CD4-positive, alpha-beta T cell treated with Interleukin-2 at 100 ng/mL for 4 hours (primary cell): ENCODE measurements at places on chromosomes 11 and 22.

GRCh38 chr11:12090061-12090591 lies 20.3 kb upstream of the MICAL2 start:
- no peak for DNase-seq

GRCh38 chr22:30541961-30542810 lies 4.4 kb downstream of the SEC14L6 start:
- DNase-seq = no peak

DNA sequence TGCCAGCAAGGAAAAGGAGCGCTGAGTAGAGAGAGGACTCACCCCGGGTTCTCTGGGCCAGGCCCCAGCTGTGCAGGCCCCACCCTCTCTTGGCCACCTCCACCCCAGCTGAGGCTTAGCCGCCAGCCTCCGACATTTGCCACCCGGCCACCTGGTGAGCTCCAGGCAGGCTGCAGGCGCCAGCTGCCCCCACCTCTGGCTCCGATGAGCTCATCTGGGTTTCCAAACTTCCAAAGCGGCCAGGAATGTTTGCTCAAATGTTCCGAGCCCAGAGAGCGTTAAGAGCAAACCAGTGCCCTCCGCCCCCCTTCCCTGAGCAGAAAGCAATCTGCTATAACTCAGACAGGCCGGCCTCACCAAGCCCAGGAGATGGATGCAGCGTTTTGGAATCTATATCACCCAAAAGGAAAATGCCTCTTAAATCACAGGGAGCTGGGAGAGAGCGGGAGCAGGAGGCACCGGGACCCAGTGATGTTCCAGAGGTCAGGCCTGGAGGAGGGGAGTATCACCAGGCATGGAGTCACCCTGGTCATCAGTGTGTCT lies 9.1 kb upstream of the MN1 start:
- no peak for DNase-seq

DNA sequence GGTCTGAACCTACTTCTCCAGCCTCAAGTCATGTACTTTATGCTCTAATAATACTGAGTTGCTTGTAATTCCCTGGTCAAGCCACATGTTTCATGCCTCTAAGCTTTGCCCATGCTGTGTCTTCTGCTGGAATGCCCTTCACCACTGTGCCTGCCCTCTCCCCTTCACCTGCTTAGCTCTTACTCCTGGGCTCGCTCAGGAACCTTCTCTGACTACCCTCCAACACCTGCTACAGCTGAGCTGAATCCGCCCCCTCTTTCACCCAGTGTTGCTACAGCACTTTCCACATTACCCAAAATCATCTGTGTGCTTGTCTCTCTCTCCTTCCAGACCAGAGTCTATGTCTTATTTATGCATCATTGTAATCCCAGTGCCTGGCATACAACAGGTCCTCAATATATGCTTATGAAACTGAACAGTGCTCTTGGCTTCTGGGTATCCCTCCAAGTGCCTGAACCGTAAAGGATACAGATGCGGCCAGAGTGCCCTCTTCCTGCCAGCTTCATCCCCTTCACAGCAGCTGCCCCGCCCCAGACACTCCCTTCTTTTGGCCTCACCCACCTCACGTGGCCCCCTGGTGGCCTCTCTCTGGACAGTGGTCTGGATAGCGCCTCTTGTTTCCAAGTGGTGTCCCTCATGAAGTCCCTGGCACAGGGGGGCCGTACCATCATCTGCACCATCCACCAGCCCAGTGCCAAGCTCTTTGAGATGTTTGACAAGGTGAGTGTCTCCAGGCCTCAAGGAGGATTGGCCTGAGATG lies 7.1 kb downstream of the ABCG4 start:
- no peak for DNase-seq

DNA sequence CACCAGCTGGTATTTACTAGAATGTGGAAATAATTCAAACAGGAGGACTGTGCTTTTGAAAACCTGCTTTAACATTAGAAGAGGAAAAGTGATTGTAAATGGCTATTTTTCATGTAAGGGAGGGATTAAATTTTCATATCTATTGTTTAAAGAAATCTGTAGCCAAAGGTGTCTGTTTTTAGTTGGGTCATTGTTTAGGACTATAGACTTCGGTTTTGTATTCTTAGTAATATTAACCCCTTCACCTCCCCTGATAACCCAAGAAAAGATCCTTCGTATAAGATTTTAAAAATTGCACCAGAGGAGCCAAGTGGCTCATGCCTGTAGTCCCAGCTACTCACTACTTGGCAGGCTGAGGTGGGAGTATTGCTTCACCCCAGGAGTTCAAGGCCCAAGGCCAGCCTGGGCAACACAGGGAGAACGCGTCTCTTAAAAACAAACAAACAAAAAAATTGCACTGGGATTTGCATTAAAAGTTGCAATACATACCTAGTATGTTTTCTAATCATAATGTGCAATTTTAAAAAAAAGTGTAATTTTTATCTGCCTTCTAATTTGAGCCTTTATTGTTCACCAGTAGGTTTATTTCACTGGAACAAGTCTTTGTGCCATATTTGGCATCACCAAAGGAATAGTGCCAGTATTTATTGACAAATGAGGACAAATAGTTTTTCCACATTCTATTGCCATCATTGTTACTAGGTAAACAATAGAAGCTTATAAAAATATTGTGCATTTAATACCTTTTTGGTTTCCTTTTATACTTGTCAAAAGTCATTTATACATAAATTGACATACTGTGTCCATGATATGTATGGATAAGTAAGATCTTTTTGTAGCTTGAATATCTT lies 34.3 kb downstream of the MTMR3 start:
- DNase-seq = no peak

DNA sequence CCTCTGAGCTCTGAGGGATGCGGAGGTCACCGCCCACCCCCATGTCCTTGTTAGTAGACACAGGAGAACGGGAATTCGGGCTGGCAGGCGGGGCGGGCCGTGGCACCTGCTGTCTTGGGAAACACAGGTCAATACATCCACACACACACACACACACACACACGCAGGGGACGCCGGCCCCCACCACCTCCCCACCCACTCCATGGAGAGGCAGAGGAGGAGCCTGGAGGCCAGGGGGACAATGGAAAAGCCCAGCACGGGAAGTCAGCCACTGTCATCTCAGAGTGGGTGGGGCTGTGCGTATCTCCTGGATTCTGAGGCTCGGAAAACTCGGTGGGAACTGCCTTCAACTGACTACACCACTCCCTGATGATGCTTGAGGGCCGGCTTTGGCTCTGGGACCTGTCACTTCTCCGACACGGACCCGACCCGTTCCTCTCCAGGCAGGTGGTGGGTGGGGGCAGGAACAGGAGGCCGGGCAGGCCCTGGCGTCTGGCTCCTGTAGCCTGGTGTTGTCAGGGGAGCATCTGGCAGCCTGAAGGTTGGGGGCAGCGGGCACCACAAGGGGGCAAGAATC lies 18.5 kb upstream of the TMEM184B start:
- DNase-seq = no peak

DNA sequence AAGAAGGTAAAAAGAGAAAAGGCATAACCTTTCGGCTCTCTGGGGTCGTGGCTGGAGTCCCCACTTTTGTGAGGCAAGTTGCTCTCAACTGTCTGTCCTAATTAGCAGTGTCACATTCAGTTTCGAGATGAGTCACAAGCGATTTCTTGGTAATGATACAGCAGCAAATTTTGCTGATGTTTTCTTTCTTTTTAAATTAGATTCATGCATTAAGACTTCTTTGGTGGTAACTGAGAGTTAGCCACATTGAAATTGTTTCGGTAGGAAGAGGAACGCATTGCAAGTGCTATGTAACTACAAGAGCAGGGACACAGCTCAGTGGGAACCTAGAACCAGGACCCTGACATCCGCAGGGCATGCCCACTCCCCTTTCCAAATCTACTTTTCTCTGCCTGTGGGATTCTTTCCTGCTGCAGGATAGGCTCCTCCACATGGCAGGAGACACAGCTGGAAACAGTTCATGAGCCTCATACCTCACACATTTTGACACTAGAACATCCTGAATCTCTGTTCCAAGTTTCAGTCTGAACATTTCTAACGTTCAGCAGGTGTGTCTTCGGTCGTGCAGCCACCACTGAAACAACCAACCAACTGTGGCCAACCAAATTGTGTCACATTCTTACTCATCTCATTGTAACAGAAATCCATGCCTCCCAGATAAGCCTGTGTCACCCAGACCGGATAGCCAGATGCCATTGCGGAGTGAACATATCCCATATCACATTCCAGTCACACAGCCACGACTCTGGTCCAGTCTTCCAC lies 987.6 kb downstream of the NTM start:
- DNase-seq = peak; percentile 11

DNA sequence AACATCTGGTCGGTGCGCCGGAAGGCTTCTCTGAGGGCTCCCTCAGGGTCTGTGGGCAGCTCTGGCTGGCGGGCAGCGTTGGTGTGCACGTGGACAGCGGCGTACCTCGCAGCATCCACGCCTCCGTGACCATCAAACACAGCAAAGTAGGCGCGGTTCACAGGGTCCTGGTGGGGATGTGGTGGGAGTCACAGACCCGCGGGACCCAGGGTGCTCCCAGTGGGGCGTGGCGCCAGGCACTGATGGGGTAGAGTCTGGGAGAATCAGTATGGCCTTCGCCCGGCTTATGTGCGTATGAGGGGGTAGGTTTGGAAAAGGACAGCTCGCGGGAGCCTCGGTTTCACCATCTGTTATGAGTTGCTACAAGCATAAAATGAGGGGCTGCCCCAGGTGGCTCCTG lies 19.2 kb downstream of the PPM1F start:
- DNase-seq = no peak

DNA sequence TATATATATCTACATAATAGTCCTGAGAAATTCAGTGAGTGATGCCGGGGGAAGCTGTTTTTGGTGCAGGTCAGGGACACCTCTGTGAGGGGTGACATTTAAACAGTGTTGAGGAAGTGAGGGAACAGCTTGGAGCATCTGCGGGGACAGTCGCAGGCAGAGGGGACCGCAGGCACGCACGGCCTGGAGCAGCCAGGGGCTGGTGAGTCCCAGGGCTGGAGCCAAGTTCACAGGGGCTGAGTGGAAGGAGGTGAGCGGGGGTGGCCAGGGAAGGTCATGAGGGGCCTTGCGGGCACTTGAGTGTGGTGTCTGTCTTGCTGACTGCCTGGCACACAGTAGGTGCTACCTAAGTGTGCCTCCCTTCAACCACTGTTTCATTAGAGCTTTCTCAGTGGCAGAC lies 65.4 kb downstream of the TSPAN18 start:
- no peak for DNase-seq
